ENCODE measurements at places on chromosomes 2 and 18.

DNA sequence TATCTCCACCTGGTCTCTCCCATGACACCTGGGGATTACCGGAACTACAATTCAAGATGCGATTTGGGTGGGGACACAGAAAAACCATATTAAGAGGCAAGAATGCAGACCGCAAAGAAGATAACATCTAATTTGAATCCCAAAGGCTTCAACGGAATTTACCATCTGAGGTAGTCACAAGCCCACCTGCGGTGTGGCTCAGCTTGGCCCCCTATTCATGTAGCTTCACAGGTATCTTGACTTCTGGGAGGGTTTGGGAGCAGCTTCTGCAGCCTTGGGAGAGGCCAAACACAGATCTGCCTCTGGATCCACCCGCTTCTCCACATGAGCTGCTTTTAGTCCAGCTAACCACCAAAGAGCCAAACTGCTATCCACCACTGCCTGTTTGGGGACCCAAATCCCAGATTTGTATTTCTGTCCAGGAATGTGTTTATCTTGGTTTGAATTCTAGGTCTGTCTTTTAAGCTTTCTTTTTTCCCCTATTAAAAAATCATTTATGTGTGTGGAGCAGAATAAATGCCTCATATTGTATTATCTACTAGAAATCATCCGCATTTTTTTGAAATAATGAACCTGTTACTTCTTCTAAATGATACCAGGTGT lies 247.6 kb downstream of the DLGAP1 start:
- no peak for DNase-seq

- no peak for DNase-seq
These were observed 453.4 kb downstream of the TGIF1 start for GRCh38 chr18:3903337-3903736.

- DNase-seq: no peak
These were observed at the start of gene NGEF for GRCh38 chr2:233013027-233013461. Gene NGEF, minus strand, starts transcription at chr2:233013256. Its CDS starts 38,366 bp downstream, at chr2:232974890.

- no peak for DNase-seq
These were observed 170.1 kb upstream of the THUMPD2 start for GRCh38 chr2:39949131-39949530.

GRCh38 chr2:184402381-184402780 lies 195.9 kb upstream of the ZNF804A start:
- no peak for DNase-seq
